T-helper 17 cell (primary cell): ENCODE measurements at places on chromosomes 2 and 18.

- no peak overlapping the region for H3K4me3 ChIP-seq
- DNase-seq: no peak
- peaks cover 26% of the 10 kb centered on the region for H3K27me3 ChIP-seq
- no peaks in the 10 kb centered on the region for H3K36me3 ChIP-seq
These were observed 21.0 kb upstream of the NRP2 start for GRCh38 chr2:205661281-205661680.

DNA sequence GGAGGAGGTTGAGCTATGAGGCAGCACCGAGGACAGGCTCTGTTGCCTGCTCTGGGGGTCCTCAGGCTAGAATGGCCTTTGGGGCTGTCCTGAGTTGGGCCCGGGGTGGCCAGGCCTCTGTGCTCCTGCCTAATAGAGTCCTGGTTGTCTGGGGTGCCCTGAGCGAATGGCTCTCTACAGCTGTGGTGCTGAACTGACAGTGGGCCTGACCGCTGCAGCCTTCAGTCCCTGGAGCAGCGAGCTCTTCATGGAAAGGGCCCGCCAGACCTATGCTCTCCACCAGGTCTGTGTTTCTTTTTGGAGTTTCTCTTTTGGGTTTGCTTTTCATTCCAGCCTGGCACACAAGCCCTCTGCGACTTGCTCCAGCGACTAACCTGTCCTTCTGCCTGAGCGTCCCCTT lies 679.0 kb upstream of the RAB6C start:
- no peak overlapping the region for H3K27ac ChIP-seq
- no peaks in the 10 kb centered on the region for H3K4me1 ChIP-seq
- H3K36me3 ChIP-seq: peaks cover 2% of the 10 kb centered on the region
- no peaks in the 10 kb centered on the region for H3K27me3 ChIP-seq

GRCh38 chr2:175855794-175856453 lies 146.1 kb downstream of the LNPK start:
- H3K4me1 ChIP-seq: no peaks in the 10 kb centered on the region
- no peak overlapping the region for H3K4me3 ChIP-seq
- H3K36me3 ChIP-seq: no peaks in the 10 kb centered on the region
- DNase-seq: no peak

GRCh38 chr18:63145851-63146555 lies 173.6 kb downstream of the BCL2 start:
- H3K4me3 ChIP-seq: peak overlapping the region; percentile 72
- H3K4me1 ChIP-seq: peaks cover 43% of the 10 kb centered on the region
- peaks cover 14% of the 10 kb centered on the region for H3K36me3 ChIP-seq
- DNase-seq: no peak

- H3K4me3 ChIP-seq: no peak overlapping the region
- no peak overlapping the region for H3K27ac ChIP-seq
- DNase-seq: no peak
- H3K27me3 ChIP-seq: peaks cover 28% of the 10 kb centered on the region
- H3K4me1 ChIP-seq: no peaks in the 10 kb centered on the region
- no peaks in the 10 kb centered on the region for H3K36me3 ChIP-seq
These were observed 194.8 kb downstream of the TPGS2 start for GRCh38 chr18:36633961-36634412.

- no peak overlapping the region for H3K4me3 ChIP-seq
- no peak for DNase-seq
- peaks cover 31% of the 10 kb centered on the region for H3K27me3 ChIP-seq
- no peaks in the 10 kb centered on the region for H3K36me3 ChIP-seq
- H3K4me1 ChIP-seq: no peaks in the 10 kb centered on the region
These were observed 52.9 kb upstream of the APCDD1 start for GRCh38 chr18:10401521-10401920.

DNA sequence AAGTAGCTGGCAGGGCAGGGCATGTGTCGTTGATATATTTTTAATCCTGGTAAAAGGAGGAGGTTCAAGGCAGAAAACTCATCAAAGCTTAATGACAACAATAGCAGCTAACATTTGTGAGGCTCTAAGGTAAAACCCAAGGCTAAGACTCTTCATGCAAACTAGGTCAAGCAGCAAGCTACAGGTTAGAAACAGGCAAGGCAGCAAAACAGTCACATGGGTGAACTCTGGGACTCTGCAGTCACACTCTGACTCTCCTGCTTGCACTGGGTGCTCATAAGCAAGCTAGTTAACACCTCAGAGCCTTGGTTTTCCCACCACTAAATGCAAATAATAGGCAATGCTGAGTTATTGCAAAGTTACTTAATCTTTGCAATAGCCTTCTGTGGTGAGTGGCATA lies 7.9 kb downstream of the IL1RN start:
- H3K4me3 ChIP-seq: no peak overlapping the region
- peaks cover 2% of the 10 kb centered on the region for H3K36me3 ChIP-seq
- no peak for DNase-seq
- H3K4me1 ChIP-seq: peaks cover 17% of the 10 kb centered on the region

DNA sequence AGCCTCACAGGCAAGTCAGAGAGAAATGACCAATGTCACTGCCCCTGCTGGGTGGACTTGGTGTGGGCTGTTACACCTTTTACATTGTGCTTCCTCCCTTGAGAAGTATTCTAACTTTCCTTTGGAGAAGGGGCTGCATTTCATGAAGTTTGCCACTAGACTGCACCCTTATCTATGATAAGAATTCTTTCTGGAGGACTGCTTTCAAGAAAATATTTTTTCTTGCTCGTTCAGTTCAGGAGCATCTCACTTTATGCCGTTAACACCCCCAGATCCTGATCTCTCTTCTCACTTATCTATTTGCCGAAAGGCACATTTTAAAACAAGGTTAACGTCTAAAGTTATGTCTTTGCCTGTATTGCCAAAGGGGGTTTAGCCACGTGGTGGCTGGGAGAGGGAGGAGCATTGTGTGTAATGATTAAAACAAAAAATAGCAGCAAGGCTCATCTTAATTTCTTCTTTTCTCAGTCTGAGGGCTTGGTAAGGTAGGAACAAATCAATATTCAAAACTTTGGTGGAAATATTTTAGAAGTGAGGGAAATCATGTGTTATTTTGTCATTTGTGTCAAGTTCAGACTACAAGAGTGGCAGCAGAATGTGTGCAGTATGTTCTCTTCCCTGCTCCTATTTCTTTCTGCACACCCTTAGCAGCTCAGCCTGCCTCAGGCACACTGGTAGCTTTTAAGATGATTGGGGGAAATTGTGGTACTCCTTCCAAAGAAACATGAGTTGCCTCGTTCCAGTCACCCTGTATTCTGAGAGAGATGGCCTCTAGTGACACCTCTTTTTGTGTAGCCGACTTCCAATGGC lies 1.6 kb upstream of the IGFBP5 start:
- H3K36me3 ChIP-seq: no peaks in the 10 kb centered on the region
- peaks cover 25% of the 10 kb centered on the region for H3K27me3 ChIP-seq
- no peak for DNase-seq
- H3K4me3 ChIP-seq: no peak overlapping the region
- peaks cover 15% of the 10 kb centered on the region for H3K4me1 ChIP-seq

GRCh38 chr2:70830366-70830765 lies 5.2 kb downstream of the CD207 start:
- peaks cover 3% of the 10 kb centered on the region for H3K36me3 ChIP-seq
- no peak overlapping the region for H3K27ac ChIP-seq
- H3K4me3 ChIP-seq: no peak overlapping the region
- no peak for DNase-seq
- H3K27me3 ChIP-seq: peaks cover 51% of the 10 kb centered on the region

DNA sequence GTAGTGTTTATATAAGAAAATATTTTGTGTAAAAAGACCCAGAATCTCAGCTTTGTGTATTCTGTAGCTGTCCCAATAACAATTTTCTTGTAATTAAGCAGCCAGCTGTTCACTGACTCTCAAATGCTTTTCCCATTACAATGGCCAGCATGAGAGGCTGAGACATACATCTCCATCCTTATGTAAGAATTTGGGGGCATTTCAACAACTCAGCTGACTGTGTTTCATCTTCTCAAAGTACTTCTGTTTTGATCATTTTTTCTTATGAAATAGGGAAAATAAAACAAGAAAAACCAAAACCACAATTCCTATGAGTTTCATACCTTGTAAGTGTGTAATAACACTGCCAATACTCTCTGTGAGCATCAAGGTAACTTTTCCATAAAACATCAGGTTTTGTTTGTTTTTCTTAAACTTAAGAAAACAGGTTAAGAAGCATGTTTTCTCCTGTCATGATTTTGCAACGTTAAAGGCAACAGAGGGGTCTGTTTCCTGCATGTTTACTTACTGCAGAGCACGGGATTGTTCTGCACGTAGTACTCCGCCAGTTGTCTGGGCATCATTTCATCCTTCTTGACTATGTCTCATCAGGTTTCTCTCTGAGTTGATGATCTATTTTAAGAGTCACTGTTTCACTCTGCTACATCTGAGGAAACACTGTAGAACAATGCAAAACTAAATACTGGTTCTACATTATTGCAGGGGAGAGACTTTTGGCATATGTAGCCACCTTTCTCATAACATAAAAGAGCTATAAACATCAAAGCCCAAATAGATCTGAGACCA lies 62.9 kb upstream of the CYRIA start:
- DNase-seq: no peak
- H3K27me3 ChIP-seq: peaks cover 16% of the 10 kb centered on the region
- no peaks in the 10 kb centered on the region for H3K4me1 ChIP-seq
- H3K4me3 ChIP-seq: no peak overlapping the region
- H3K36me3 ChIP-seq: no peaks in the 10 kb centered on the region

- H3K4me1 ChIP-seq: no peaks in the 10 kb centered on the region
- peaks cover 20% of the 10 kb centered on the region for H3K27me3 ChIP-seq
- H3K27ac ChIP-seq: no peak overlapping the region
- no peaks in the 10 kb centered on the region for H3K36me3 ChIP-seq
- no peak for DNase-seq
- no peak overlapping the region for H3K4me3 ChIP-seq
These were observed 320.6 kb downstream of the ZNF516 start for GRCh38 chr18:76174451-76174850.

DNA sequence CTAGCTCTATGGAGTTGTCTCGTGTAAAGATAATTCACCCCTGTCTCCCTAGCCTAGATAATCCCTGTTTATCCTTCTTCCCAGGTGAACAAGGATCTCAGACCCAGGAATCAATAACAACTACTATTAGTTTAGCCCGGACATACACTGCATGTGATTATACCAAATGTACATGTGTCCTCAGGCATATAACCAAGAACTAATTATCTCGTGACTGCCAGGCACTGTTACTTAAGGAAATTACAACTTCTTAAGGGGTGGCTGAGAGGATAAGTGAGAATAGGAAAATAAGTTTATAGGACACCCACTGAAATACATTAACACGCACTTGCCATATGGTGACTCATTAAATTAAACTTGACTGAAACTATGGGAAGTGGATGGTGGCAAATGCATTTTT lies 126.6 kb downstream of the CNTNAP5 start:
- no peak overlapping the region for H3K27ac ChIP-seq
- H3K4me3 ChIP-seq: no peak overlapping the region
- no peak for DNase-seq
- H3K4me1 ChIP-seq: no peaks in the 10 kb centered on the region
- H3K36me3 ChIP-seq: no peaks in the 10 kb centered on the region
- H3K27me3 ChIP-seq: no peaks in the 10 kb centered on the region

- no peak overlapping the region for H3K4me3 ChIP-seq
- peak overlapping the region; percentile 92 for H3K27ac ChIP-seq
- DNase-seq: no peak
- H3K4me1 ChIP-seq: peaks cover 22% of the 10 kb centered on the region
- H3K27me3 ChIP-seq: no peaks in the 10 kb centered on the region
These were observed 20.1 kb downstream of the ARL4C start for GRCh38 chr2:234476766-234477165.

GRCh38 chr2:133143645-133144044 lies 424.6 kb downstream of the NCKAP5 start:
- H3K36me3 ChIP-seq: no peaks in the 10 kb centered on the region
- no peak for DNase-seq
- no peak overlapping the region for H3K27ac ChIP-seq

DNA sequence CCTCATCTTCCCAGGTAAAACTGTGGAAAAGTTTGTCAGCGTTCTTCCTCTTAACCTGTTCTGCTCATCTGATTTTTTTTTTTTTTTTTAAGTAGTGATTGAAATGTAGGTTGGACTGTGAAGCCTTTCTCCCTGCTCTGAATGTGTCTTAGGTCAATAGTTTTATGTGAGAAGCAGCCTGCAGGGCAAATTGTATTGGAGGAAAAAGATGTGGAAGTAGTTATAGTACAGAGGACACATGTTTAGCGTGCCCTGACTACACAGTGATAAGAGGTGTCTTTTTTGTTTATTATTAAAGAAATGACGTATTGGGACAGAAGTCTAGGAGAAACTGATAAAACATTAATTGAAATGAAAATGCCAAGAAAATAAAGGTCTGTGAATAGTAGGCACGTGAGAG lies 1.5 kb downstream of the MTA3 start:
- H3K4me1 ChIP-seq: peaks cover 18% of the 10 kb centered on the region
- H3K27me3 ChIP-seq: no peaks in the 10 kb centered on the region
- no peak for DNase-seq
- H3K4me3 ChIP-seq: peak overlapping the region; percentile 95
- H3K36me3 ChIP-seq: peaks cover 4% of the 10 kb centered on the region

GRCh38 chr2:217942731-217943335 lies 60.0 kb downstream of the TNS1 start:
- peaks cover 5% of the 10 kb centered on the region for H3K36me3 ChIP-seq
- no peak overlapping the region for H3K27ac ChIP-seq
- H3K27me3 ChIP-seq: peaks cover 65% of the 10 kb centered on the region
- no peak for DNase-seq
- H3K4me1 ChIP-seq: peaks cover 7% of the 10 kb centered on the region

- H3K4me1 ChIP-seq: peaks cover 3% of the 10 kb centered on the region
- DNase-seq: no peak
- H3K27me3 ChIP-seq: no peaks in the 10 kb centered on the region
- no peak overlapping the region for H3K27ac ChIP-seq
- H3K36me3 ChIP-seq: no peaks in the 10 kb centered on the region
- H3K4me3 ChIP-seq: no peak overlapping the region
These were observed 281.6 kb upstream of the STON1 start for GRCh38 chr2:48248251-48248933.

- H3K36me3 ChIP-seq: no peaks in the 10 kb centered on the region
- peaks cover 30% of the 10 kb centered on the region for H3K27me3 ChIP-seq
- no peak overlapping the region for H3K27ac ChIP-seq
- no peak overlapping the region for H3K4me3 ChIP-seq
These were observed 174.2 kb upstream of the OSR1 start for GRCh38 chr2:19532547-19533196.

DNA sequence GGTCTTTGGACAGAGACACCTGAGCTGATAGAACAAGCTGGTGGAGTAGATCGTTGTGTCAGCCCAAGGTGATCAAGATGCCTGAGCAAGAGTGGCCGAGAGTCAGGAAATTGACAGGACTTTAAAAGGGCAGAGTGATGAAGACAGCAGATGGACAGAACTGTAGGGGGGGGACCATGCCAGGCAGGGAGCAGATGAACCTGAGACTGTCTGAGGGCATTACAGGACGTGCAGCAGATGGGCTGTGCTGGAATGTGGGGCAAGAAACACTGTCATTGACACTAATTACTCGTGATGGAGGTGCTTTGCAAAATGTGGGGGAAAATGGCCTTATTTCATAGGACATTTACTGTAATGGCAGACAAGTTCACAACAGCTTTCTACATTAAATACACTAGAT lies 225.0 kb downstream of the THSD7B start:
- H3K36me3 ChIP-seq: no peaks in the 10 kb centered on the region
- no peak overlapping the region for H3K4me3 ChIP-seq
- no peak overlapping the region for H3K27ac ChIP-seq
- H3K27me3 ChIP-seq: peaks cover 6% of the 10 kb centered on the region
